Testis (tissue), 5 donors: ENCODE measurements at places on chromosomes 2 and 18.
A peak's percentile ranks its signal among the peaks of the same experiment; 100 is the strongest.

DNA sequence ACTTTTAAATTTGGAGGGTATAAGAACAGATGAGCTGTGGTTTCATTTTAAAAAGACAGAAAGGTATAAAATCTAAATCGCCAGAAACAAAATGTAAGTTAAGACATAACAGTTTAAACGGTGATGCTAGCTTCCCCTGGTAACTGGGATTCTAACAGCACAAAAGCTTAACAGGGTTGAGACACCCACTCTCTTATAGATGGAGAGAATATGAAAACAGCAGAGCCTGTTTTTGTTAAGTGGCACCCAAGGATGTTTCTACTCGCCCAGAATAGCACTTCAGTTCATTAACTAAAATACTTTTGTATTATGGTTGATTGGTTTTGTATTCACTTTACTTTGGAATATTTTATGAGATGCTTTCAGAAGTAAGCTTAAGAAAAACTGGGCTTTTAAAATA, 151.9 kb upstream of the RND3 start:
- DNase-seq = no peak

GRCh38 chr18:40011201-40011600, 1943.8 kb upstream of the PIK3C3 start:
- no peak for DNase-seq

DNA sequence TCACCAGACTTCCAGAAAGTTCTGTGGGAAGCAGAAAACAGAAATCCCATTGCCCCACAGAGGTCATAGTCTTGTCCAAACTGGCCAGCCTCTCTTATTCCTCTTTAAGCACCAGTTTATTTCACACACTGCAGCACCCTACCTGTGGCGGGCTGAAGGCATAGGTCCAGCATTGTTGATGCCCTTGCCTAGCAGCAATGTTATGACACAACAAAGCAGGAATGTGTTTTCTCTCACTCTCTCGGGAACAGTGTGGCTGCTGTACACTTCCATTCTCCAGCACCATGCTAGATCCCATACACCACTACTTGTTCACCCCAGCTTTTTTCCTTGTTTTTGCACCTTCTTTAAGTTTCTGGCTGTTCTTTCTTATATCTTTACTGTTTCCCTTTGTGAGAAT, 181.6 kb downstream of the DNAH6 start:
- no peak for DNase-seq

GRCh38 chr2:44100351-44100750, 68.3 kb upstream of the PPM1B start:
- DNase-seq = peak; percentile 82

DNA sequence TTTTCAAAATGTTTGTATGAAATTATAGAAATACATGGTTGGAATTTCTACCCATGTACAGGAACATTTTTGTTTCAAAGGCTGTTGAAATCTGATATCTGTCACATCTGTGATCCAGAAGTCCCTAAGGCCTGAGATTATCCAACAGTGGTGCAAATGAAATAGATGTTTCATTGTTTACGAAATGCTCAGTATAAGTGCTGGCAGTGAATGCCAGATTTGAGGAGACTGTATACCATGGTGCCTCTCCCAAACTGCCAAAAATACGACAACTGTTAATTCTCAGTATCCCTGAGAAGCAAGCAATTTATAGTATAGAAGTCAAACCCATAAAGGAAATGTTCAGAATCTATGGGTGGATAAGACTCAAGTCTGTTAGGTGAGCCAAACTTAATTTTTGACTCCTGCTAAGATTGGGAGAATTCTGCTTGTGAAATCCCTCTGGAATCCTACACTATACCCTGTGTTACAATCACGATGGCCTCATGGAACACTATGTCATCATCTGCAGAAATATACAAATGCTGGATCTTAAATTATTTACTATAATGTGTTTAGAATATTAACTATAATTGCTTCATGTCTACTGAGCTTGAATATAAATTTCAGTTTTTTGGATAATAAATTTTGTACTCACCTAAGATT, 71.2 kb upstream of the DOCK10 start:
- no peak for DNase-seq

DNA sequence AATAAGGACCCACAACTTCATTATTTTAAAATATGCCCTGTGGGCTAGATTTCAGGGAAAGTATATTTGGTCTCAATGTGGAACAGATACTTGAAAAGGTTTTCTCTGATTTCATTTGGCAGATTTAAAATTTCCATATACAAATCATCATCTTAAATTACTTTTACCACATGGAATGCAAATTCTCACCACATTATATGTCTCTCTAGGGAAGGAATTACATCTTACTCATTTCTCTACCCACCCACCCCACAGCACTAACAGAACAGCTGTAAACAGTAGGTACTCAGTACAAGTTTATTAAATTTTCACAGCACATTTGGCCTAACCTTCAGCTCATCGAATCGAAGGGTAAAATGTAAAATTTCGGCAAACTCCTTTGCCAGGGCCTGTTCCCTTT, 104.0 kb downstream of the CYRIA start:
- DNase-seq = no peak

DNA sequence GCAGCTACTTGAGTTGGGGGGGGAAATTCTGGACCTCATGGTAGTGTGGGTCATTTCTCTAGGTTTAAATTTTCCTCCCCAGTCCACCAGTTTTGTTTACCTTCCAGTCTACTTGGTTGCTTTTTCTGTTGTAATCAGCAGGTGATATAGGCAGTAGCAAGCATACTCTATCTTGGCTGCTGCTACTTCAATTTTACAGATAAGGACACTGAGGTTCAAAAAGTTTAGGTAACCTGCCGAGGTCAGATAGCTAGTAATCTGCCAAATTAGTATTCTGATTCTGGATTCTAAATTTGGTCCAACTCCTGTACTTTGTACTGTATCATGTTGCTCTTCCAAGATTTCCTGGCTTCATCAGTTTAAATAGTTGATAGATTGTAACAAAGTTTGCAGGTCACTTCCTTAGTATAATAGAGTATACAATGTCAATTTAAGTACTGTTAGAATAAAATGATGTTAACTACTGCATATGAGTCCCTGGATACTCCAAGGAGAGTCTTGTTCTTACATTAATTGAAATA, 34.7 kb downstream of the ANTXR1 start:
- DNase-seq = no peak

DNA sequence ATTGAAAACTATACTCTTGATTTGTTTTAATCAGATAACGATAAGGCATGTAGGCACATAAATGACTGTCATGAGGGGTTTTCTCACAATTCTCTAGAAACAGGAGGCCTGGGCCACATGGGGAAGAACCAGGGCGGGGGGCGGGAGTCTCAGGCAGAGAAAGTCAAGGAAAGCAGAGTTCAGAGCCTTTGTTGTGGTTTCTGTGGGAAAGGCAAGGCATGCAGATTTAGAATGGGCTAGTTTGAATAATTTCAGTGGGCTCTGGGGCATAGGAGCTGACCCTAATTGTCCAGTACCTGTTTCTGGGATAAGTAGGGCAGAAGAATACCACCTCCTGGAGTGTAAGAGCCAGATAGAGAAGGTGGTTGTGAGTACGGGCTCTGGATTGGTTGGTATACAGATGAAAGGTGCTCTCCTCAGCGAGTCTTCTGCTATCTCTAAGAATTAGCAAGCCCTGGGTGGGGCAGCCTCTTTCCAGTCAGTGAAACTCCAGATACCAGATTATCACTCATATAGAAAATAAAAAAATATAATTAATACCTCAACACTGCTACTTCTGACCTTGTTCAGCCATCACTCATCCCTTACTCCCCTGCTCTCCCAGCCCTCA, 41.5 kb upstream of the CYRIA start:
- DNase-seq = no peak

GRCh38 chr2:182642328-182642727, 73.7 kb upstream of the DNAJC10 start:
- peak; percentile 54 for DNase-seq

- no peak for DNase-seq
Measured at GRCh38 chr2:101231240-101231639, 21.4 kb upstream of the CNOT11 start.

DNA sequence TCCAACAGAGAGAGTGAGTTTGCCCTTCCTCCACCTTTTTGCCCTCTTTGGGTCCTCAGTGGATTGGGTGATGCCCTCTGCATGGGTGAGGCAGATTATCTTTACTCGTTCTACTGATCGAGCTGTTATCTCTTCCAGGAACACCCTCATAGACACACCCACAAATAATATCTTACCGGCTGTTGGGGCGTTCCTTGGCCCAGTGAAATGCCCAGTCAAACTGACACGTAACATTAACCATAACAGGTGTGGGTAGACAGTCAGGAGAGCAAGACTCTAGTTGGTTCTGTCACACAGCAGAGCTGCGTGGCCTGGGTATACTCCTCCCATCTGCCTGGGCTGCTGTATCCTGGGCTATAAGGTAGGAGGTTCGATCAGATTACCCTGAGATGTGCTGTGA, 144.1 kb downstream of the AGAP1 start:
- no peak for DNase-seq
